ENCODE measurements at places on chromosomes 5 and 9.

GRCh38 chr5:14737291-14737690 lies 72.8 kb downstream of the OTULIN start:
- no peak for DNase-seq

- peak; percentile 21 for DNase-seq
Measured at GRCh38 chr5:116576053-116576713, 1.6 kb upstream of the SEMA6A start.

- DNase-seq = no peak
Measured at GRCh38 chr9:109799792-109800191, 19.8 kb downstream of the PALM2AKAP2 start.

DNA sequence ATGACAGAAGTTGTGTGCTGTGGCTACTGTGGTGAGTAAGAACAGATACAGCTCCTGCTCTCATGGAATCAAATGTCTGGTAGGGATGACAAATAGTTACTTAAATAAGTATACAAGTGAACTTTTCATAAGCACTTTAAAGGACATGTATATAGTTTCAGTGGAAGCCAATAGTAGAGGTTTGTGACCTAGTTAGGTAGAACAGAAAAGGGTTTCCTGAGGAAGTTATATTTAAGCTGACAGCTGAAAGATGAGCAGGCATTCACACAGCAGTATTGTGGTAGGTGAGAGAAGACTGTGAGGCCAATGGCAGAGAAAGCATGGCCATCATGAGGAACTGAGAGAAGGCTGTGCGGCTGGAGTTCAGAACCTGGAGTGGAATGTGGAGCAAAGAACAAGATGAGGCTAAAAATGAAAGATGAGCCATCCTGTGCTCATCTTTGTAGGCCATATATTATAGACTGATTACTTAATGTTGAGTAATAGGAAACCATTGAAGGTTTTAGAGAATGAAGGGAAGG lies 15.4 kb downstream of the FAM174A start:
- no peak for DNase-seq

- no peak for DNase-seq
Measured at GRCh38 chr5:19751326-19751725, 236.7 kb downstream of the CDH18 start.

- DNase-seq = no peak
Measured at GRCh38 chr5:171521679-171522078, 102.2 kb downstream of the FGF18 start.

DNA sequence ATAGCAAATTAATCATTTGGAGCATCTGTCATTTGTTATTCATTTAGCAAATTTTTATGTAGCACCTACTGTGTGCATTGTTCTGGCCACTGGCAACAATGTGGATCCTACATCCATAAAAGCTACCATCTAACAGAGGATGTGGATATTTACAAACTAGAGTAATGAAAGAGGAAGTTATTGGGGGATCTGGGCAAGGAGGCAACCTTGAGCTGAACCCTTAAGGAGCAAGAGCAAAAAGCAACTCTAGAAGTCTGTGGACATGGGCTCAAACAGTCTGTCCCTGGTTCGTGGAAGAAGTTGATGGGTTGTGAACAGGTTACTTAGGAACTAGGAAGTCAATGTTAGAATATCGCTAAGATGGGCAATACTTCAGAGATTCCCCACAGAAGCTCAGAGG lies 259.9 kb downstream of the SYK start:
- DNase-seq = no peak

DNA sequence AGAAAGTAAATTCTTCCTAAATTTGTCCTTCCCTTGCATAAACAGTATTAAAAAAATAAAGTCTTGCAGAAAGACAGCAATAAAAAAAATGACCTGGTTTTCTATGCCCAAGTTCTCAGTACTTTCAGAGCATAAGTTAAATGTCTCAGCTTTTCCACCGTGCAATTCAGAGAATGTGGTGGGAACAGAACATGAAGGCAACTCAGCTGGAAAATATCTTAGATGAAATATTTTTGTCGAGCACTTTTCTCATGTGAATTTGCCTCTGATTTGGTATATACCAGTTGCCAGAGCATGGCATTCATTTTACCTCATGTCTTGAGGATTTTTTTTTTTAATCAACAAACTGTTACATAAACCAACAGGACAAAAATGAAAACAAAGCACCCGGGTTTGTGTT lies 176.1 kb downstream of the CETN3 start:
- DNase-seq = no peak

DNA sequence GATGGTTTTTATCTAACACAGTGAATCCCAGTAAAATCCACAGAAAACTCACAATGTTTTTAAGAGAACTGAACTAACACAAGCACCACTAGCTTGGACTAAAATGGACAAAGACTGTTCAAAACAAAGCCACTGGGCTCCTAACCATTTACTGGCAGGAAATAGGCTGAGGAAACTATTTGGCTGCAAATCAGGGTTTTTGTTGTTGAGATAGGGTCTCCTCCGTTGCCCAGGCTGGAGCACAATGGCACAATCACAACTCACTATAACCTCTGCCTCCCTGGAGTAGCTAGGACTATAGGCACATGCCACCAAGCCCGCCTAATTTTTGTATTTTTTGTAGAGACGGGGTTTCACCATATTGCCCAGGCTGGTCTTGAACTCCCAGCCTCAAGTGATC lies 99.7 kb downstream of the THBS4 start:
- DNase-seq = no peak

DNA sequence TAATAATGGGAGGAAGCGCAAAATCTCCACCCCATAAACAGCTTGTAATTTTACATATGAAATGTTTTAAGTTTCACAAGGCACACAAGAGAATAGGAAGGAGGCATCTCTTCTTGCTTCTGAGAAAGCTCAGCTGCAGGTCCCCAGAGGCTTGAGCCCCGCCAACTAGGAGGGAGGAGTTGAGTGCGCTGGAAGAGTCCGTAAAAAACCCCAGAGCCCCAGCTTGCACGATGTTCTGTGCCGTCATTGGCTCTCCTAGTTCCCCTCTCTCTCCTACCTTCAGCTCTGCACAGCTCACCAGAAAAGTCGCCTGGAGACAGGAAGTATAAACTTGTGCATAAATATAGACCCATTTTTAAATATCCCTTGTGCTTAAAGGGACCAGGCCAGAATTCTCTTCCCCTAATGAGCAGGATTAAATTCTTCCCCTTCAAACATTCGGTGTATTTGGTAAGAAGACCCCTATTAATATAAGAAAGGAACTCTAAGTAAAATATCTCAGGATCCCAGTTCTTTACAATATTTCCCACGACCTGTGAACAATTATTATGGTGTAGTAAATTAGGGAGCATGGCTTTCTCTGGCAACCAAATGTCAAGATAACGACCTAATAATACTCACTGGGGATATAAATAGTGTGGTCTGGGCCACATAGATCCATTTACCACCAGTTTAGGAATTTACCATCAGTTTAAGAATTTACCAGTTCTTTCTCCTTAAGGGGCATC lies 13.7 kb downstream of the GLRX start:
- DNase-seq = peak; percentile 14

- DNase-seq = no peak
Measured at GRCh38 chr5:76600716-76601115, 22.5 kb downstream of the F2RL2 start.

GRCh38 chr5:78726571-78726970 lies 78.0 kb upstream of the LHFPL2 start:
- no peak for DNase-seq

- DNase-seq = no peak
Measured at GRCh38 chr5:176415240-176415951, 943 bp downstream of the CLTB start.

DNA sequence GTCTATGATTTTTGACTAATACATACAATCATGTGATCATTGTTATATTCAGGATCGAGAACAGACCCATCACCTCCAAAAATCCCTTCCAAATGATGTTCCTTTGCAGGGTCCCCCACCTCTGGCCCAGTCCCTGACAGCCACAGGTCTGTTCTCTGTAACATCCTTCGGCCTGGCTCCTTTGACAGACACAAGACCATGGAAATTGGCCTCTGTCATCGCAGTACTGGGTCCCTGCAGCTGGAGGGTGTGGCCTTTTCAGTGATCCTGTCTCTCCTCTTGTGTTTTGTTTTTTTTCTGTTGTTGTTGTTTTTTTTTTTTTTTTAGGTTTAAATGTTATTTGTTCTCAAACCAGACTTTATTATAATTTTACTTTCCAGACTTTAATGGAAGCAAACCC lies 27.4 kb upstream of the ANKRD33B start:
- no peak for DNase-seq

- DNase-seq = no peak
Measured at GRCh38 chr5:176817841-176818377, 7.5 kb downstream of the UNC5A start.

DNA sequence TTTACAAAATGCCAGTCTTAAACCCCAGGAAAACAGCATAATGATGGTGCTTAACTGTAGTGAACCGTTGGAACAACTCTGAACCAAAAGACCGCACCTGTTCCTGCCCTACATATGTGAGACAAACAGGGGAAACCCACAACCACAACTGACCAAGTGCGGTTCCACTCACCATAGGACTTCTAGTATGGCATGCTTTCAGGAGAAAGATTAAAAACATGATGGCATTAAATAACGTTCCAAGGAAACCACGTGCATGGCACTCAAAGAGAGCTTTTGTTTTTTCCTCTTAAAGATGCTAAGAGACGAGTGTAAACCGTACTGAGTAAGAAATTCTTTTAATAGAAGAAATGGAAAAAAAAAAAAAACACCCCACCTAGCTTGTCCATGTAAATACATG lies 119.8 kb downstream of the SSBP2 start:
- DNase-seq = no peak

DNA sequence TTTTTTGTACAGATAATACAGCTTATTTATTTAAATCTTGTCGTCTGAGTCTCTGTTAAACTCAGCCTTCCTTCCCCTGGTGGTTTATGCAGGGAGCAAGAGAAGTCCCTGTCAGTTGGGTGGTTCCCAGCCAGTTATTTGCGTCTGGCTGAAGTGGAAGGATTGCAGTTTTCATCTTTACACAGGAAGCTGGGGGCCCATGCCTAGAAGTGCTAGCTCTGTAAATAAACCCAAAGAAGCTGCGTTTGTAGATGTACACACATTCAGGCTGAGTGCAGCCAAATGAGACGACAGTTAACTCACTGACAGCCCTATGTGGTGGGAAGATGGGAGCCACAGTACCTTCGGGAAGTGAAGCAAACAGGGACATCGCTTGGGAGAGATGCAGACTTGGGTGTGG lies 122.1 kb downstream of the SAXO1 start:
- no peak for DNase-seq

- no peak for DNase-seq
Measured at GRCh38 chr9:68672215-68672614, 32.8 kb upstream of the PIP5K1B start.

DNA sequence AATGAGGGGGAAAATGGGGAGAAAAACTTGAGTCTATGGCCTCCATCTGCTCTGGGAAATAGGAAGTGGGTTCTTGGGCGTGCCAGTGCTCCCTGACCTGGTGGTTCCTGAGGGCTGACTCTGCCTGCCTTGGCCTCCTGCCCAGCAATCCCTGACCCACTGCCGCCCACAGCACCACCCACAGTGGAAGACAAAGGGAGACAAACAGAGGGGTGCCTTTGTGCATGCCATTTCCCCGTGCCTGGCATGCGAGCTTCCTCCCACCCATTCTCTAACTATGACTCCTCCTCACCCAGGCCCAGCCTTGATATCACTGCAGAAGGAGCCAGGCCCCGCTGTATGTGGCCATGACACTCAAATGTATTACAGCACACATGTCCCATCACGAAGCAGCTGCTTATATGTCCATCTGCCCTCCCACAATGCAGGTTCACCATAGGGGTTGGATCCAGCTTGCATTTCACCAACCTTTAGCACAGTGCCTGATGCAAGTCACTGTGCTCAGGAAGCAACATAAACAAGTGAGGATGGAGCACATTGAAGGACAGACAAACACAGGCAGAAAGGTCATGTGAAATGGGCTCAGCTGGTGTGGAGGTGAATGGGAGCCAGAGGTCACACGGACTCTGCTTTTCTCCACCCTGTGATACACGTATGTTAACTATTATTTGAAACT lies 84.4 kb downstream of the ADRB2 start:
- DNase-seq = no peak

- no peak for DNase-seq
Measured at GRCh38 chr9:123342247-123342646, 13.8 kb upstream of the CRB2 start.

DNA sequence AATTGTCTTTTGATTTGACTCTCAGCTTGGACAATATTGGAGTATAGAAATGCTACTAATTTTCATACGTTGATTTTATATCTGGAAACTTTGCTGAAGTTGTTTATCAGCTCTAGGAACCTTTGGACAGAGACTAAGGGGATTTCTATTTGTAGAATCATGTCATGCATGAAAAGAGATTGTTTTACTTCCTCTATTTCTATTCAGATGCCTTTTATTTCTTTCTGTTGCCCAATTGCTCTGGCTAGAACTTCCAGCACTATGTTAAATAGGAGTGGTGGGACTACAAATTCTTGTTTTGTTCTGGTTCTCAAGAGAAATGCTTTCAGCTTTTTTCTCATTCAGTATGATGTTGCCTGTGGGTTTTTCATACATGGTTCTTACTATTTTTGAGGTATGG lies 112.8 kb upstream of the CDH12 start:
- no peak for DNase-seq

DNA sequence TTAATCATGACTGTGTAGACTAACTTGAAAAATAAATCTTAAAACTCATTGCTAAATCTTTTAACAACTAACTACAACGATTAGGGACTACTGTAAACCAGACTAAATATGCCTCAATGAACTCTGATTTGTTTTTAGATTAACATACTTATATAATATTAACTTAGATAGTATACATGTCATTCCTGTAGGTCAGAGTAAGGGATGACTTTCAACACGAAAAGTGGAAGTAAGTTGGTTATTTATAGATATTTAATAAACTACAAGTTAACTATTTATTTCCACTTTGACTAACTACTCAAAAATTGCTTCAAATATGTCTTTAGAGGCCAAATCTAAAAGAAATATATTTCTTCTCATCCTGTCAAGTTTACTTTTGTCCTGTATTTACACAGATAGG lies 795.6 kb downstream of the PTPRD start:
- no peak for DNase-seq

GRCh38 chr5:176781638-176782570 lies 28.5 kb upstream of the UNC5A start:
- no peak for DNase-seq

DNA sequence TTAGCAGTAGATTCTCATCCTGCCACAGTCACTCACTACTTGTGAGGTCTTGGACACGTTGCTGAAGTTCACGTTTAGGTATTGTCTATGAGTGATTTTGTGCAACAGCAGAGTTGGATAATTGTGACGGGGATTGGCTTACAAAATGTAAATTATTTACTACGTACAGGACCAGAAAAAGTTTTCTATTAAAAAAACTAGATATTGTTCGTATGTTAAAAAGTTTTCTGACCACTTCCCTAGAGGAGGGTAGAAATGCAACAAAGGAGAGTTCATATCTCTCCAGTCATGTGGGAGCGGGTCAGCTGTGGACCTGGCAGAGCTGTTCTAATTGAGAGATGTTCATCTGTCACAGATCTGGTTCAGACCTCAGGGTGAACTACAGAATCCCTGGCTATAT lies 976.1 kb upstream of the NUDT12 start:
- no peak for DNase-seq
